ENCODE measurements at places on chromosomes 1 and 21. TPM values are rescaled to one million over a fixed set of nuclear protein-coding genes. Genes with fewer than 3 reads are reported as not detected.

Gene SAMSN1
- 6.5 TPM for total RNA-seq

Gene BSND
- not detected for total RNA-seq

Gene ZBTB8B
- total RNA-seq = under 0.01 TPM

Gene CTPS1
- 39.6 TPM for total RNA-seq

Gene EVI5
- 66.5 TPM for total RNA-seq

Gene MACF1
- total RNA-seq = 592 TPM

Gene KRTAP21-2
- total RNA-seq = not detected

Gene NBPF6
- not detected for total RNA-seq

Gene VWA5B1
- not detected for total RNA-seq

Gene WNT2B
- 8.6 TPM for total RNA-seq

Gene KRTAP24-1
- not detected for total RNA-seq

Gene ADAM30
- total RNA-seq = not detected

Gene TNFSF18
- total RNA-seq = 17.4 TPM

Gene MATN1
- total RNA-seq = not detected
